ENCODE measurements at places on chromosomes 5 and 9.
A peak's percentile ranks its signal among the peaks of the same experiment; 100 is the strongest.

DNA sequence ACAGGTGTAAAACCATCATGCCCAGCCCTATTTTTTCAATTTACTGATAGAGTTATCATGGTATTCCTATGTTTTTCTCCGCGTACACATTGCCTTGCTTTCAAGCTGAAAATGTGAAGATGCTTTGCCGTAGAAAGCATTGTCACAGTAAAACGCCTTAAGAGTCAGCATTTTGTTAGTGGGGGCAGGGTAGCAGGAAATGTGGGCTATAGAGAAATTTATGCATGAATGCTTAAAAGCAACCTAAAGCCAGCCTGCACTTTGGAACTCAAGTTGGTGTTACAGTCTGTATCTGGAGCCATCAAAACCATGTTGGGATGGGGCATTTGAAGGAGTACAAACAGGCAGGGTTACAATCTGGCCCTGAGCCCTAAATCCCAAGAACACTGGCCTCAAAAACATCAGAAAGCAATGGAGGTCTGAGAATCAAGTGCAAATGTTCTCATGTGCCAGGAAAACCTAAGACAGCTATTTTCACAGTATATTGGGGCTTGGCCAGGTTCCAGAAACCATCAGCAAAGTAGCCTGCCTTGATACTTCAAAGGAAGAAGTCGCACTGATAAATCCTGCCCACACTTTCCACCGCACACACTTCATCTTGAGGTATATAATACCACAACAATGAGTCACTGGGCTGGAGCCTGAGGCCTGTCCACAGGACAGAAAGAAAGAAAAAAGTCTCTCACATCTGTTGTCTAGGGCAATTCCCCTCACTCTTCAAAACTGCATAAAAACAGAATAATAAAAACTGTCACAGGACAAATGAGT is 313.8 kb downstream of the ENC1 start:
- peak; percentile 76 for DNase-seq

GRCh38 chr9:99873531-99873930 is 32.9 kb upstream of the STX17 start:
- DNase-seq, result no peak

DNA sequence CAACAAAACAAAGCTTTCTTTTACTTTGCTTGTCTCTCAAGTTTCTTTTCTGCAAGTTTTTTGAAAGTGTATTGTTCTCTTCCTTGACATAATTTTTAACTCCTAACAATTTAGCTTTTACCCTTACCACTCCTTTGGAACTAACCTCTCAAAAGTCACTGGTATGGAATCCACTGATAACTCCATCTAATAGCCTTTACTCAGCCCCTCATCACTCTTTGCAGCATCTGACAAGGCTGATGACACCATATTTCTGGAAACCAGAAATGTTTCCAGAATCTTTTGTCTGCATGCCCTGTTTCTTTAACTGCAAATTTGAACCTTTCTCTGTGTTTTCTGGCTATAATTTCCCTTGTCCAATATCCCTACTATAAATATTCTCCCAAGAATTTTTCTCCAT is 46.5 kb downstream of the ZNF474 start:
- no peak for DNase-seq

DNA sequence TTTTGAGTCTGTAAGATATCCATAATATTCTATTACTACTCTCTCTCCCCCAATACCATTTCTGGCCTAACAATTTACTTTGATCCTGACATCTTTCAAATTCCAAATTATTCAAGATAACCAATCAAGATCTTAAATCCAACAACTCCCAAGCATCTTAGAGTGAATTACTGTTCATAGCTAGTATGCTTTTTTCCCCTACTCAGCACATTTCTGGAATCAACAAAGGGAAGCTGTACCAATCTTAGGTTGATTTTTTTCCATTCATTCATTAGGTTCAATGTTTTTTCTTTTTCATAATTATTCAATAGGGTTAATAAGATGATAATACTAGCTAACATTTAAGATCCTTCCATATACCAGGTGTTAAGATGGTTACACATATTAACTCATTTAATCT is 50.3 kb upstream of the MTMR12 start:
- DNase-seq, result no peak

- DNase-seq, result peak; percentile 90
These were observed 194.3 kb downstream of the PALM2AKAP2 start for GRCh38 chr9:109974143-109974917.

GRCh38 chr5:148859703-148860102 is 33.3 kb downstream of the ADRB2 start:
- DNase-seq, result no peak

- no peak for DNase-seq
These were observed 49.0 kb downstream of the NDUFAF2 start for GRCh38 chr5:60993875-60994571.

DNA sequence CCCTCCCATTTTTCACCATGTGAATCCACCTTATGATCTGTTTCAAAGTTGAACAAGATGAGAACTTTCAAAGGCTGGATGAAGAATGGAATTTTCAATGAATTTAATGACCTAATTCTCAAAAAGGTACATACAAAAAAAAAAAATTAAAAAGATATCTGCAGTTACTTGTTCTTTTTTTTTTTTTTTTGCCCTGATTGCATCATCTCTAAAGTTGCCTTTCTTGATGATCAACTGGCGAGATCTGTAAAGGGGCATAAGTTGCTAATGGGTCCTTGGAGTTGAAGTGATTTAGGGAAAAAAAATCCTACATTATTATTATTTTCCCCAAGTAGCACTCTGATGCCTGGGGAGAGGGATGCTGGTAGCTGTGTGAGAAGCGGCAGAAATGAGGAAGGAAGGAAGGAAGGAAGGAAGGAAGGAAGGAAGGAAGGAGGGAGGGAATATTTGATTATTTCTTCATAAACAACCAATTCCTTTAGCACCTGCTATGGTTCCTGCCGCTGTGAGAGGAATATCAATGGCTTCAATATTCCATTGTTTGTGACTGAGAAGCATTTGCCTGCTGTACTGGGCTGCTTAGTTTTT is 48.8 kb upstream of the CD180 start:
- no peak for DNase-seq

- no peak for DNase-seq
These were observed 100.5 kb downstream of the PSAT1 start for GRCh38 chr9:78397454-78397853.

DNA sequence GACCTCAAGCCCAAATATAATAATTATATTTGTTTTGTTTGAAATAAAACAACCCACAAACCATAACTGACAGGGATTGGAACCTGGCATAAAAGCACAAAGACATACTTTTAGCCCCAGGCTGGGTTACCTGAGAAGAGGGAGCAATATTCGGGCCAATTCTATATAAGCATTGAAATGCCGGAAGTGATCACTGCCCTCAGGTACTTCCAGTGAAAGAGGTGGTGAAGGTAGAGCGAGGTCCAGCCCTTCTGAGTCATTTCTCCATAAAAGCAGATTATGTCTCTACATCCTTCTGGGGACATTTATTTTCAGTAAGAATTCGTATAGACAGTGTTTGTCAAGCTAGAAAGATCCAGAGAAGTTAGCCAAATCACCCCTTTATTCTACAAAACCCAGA is 59.6 kb downstream of the GCNT4 start:
- no peak for DNase-seq

DNA sequence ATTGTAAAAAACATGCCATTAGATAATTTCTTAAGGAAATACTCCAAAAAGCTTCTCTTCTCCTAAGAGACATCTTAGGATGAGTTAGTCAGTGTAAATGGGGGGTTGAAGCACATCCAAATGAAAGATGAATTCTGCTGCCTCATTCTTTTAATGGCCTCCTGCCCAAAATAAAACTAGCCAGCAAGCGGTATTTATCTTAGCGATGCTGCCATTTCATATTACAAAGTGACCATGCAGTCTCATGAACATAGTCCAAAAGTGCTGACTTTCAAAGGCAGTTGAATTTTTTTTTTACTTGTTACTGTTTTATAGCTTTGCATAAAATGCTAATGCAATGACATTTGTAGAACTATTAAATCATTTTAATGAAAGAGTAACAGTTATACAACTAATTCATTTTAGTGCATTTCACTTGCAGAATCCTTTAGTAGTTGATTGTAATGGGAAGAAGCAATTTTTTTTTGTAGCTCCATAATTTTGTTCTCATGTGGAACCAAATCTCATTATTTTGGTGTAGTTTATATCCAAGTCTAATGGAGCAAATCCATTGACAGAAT is 151.5 kb downstream of the CAVIN4 start:
- DNase-seq, result no peak

- no peak for DNase-seq
These were observed 39.7 kb downstream of the LMNB1 start for GRCh38 chr5:126816649-126817048.

DNA sequence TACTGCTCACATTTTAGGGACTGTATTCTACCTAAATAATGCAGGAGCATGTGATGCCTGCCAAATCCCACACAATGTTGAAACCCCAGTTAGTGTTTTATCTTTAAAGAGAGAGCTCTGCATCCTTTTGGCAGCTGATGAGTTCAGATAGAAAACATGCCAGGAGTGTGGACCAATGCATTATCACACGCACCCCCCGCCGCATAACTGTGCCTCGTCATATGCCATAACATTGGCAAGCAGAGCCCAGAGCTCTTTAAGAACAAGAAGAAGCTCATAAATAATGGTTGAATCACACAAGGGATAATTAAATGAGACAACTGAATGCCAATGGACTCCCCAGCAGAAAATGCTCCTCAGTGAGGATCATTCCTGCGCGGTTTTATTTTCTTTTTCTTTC is 52.8 kb upstream of the RORB start:
- DNase-seq, result no peak

GRCh38 chr9:120901755-120902568 is 24.6 kb downstream of the TRAF1 start:
- no peak for DNase-seq

GRCh38 chr9:75265525-75265972 is 177.2 kb downstream of the OSTF1 start:
- DNase-seq, result peak; percentile 62

- DNase-seq, result no peak
These were observed 17.2 kb upstream of the SIL1 start for GRCh38 chr5:139215107-139215975.

GRCh38 chr9:131739959-131740648 is at the start of gene RAPGEF1:
TSS of gene RAPGEF1 (minus strand) at chr9:131740076. CDS start at chr9:131739830, 246 bp downstream.
- peak; percentile 89 for DNase-seq

- peak; percentile 63 for DNase-seq
These were observed 384.3 kb upstream of the RFX3 start for GRCh38 chr9:3909966-3910650.

- peak; percentile 76 for DNase-seq
These were observed 74.6 kb upstream of the CPLX2 start for GRCh38 chr5:175796536-175797499.

GRCh38 chr5:150347003-150347402 is 10.5 kb upstream of the TCOF1 start:
- DNase-seq, result no peak

DNA sequence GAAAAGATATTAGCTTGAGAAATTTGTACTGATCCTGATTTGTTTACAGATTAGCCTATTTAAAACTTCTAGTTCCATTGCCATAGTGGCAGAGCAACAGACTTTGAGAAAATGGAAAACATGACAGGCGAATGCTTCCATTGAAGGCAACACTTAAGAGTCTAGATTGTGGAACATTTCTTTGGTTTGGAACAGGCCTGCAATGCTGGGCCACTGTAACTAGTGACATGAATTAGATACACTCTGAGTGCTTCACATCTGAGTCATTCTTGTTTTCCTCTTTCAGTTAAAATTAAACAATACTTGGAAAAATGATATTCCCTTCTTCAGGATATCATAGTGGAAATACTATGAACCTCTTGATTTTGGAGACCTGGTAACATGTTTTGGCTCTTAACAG is 453.6 kb upstream of the TUSC1 start:
- DNase-seq, result no peak

DNA sequence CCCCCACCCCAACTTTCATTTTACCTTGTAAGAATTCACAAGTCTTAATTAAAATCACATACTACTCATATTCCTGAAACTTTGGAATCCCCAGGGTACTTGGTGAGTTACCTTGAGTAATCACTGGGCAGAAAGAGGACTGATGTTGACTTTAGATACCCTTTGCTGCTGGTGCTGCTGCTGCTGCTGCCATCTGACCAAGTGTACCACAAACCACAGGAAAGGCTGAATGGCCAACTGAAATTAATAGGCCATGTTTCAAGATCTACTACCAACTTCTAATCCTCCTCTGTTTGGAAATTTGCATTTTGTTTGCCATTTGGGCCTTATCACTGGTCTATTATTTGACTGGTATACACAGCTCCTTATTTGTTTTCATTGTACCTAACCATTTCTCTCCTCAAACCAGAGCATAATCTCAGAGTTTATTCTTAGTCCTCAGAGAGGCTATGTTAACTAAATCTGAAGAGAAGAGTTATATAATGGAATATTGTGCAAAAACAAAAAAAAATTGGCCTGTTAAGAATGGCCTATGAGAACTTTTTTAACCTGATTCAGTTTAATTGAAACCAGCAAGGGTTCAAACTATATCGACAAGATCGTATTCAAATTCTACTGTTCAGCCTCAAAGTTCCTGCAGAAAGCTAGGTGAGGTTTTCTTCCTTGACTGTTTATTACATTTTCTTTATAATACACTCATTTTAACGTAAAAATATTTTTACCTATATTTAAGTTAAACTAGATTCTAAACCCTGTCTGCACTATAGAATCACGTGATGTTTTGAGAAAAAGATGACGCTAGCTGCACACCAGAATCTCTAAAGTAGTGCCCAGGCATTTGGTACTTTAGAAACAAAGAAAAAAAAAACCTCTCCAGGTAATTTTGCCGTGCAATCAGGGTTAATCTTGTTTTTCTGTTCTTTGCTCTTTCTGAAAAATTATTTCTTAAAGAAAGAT is 13.1 kb downstream of the SELENOP start:
- no peak for DNase-seq

DNA sequence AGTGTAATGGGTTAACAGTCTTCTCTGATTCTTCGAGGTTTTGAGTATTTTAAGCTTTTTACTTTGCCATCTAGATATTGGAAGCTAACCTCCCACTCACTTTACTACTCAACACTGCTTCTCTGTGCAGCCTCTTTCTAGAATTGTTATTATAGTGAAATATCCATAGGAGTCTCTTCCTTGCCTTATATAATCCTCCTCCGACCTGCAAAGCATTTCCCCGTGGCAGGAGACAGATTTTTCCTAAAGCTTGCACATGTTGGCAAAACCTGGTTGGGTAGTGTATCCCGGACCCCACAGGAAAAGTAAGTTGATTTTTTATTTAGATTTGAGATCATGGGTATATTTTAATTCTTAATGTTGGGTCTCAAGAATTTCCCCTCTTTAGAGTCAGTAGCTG is 249.1 kb downstream of the CD180 start:
- DNase-seq, result no peak

DNA sequence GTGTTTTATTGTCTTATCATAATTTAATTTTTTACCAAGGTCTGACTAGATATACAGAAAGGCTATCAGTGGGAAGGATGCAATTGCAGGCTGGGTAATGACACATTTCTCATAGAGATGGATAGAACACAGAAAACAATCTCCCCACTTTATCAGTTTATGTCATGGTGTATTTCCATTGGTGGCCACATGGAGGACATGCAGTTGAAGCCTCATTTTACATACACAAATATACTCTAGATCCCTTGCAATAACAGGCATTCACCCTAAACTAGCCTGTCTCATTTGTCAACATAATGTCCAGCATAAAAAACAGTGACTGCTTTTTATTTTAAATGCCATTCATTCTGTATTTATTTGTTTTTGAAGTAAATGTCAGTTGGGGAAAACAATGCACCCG is 526.3 kb downstream of the GABRG2 start:
- DNase-seq, result peak; percentile 5
